ENCODE measurements at places on chromosomes 5 and 9. TPM values are rescaled to one million over a fixed set of nuclear protein-coding genes. Genes with fewer than 3 reads are reported as not detected.

DNA sequence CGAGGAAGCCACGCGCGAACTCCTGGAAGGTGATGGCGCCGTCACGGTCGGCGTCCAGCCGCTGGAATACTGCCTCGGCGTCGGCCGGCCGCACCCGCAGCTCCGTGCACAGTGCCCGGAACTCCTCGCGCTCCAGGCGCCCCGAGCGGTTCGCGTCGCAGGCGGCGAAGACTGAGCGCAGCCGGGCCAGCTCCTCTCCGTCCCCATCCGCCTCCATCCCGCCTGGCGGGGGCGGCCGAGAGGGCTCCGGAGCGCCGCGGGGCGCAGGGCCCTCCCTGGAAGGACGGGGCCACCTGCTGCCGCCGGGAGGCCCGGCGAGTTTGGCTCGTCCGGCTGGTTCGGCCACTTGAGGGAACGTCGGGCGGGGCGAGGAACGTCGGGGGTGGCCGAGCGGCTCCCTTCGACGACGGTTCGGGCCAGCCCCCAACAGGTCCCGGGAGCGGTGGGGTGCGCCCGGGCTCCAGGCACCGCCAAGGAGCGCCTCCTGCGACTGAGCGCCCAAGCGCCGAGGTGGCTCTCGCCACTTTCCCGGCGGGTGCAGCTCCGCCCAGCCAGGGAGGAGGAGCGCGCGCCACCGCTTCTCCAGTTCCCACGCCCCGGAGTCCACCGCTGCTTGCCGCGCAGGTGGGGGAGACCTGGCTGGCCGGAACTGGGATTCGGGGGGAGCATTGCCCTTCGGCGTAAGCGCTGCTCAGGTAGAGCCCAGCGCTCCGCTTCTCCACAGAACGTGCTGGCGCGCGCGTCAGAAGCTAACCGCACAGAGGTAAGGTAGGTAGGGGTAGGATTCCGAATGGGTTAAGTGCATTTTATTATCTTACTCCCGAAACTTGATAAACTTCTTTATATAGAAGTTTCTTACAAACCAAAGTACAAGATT is at the start of gene RASEF:
RASEF (minus strand) TSS at position 492 of the 877 bp plus-strand sequence; CDS start at position 217, 275 bp downstream.
- H3K4me3 ChIP-seq: peak within 1 kb of the TSS; percentile 49
- no peaks in the 10 kb centered on the region for H3K27me3 ChIP-seq
- no peaks in the 10 kb centered on the region for H3K36me3 ChIP-seq
- no peaks in the 10 kb centered on the region for H3K4me1 ChIP-seq
- H3K27ac ChIP-seq: peak within 1 kb of the TSS; percentile 76

DNA sequence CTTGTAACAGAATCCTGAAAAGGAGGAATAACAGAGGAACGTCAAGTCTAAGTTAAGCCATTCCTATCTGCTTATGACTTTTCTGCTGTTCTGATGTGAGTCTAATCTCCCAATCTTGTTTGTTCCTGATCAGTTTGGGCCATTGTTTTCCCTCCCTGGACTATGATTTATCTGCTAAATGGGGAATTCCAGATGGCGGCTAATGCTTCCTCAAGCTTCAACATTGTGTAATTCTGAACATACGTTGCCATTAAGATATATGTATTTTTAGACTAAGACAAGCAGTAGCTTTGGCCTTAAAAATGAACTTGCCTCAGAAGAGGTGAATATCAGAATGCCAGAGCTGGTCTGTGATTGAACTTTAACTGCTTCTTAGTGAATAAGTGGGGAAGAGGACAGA is 142.7 kb downstream of the PRKACG start:
- H3K36me3 ChIP-seq: no peaks in the 10 kb centered on the region
- no peaks in the 10 kb centered on the region for H3K27me3 ChIP-seq
- H3K4me3 ChIP-seq: no peak overlapping the region
- peaks cover 18% of the 10 kb centered on the region for H3K4me1 ChIP-seq
- no peak for DNase-seq

DNA sequence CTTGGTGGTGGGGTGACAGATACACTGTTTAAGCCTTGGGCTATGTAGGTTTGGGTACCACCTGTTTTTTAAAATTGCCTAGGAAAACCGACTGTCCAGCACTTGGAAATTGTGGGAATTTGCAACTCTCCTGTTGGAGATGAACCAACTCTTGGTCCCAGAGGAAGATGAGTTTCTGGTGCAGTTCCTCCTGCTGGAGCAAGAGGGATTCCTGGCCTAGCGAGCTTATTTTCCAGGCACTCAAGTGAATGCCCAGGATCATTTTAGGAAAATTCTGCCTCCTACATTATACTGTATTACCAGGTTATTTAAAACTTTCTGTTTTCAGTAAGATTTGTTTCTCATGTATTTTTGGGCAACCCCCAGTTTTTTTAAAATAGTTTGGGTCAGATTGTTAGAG is 33.7 kb downstream of the AP3S1 start:
- H3K4me1 ChIP-seq: peaks cover 3% of the 10 kb centered on the region
- H3K36me3 ChIP-seq: peaks cover 3% of the 10 kb centered on the region
- DNase-seq: no peak

DNA sequence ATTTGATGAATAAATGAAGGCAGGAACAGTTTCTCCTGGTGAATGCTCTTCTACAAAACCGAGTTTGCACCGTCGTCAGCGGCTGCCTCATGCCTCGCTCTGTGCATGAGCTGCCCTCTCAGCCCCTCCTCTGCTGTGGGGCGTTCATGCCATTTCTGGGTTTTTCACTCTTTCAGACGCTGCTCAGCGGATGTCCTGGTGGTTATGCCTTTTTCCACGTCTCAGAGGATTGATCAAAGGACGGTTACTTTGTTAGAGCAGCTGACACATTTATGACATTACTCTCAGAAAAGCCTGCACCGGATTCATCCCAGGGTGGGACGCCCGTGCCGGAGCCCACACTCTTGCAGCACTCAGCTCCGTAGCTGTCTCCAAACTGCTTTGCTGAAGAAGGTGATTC is 195.9 kb upstream of the PPP1R26 start:
- H3K27ac ChIP-seq: no peak overlapping the region
- no peak for DNase-seq
- H3K4me1 ChIP-seq: peaks cover 6% of the 10 kb centered on the region
- H3K4me3 ChIP-seq: no peak overlapping the region
- H3K27me3 ChIP-seq: no peaks in the 10 kb centered on the region

- no peak overlapping the region for H3K4me3 ChIP-seq
- no peak overlapping the region for H3K27ac ChIP-seq
- no peaks in the 10 kb centered on the region for H3K27me3 ChIP-seq
- DNase-seq: no peak
- no peaks in the 10 kb centered on the region for H3K4me1 ChIP-seq
Observed at GRCh38 chr5:66306105-66306843, 162.2 kb downstream of the SREK1 start.

DNA sequence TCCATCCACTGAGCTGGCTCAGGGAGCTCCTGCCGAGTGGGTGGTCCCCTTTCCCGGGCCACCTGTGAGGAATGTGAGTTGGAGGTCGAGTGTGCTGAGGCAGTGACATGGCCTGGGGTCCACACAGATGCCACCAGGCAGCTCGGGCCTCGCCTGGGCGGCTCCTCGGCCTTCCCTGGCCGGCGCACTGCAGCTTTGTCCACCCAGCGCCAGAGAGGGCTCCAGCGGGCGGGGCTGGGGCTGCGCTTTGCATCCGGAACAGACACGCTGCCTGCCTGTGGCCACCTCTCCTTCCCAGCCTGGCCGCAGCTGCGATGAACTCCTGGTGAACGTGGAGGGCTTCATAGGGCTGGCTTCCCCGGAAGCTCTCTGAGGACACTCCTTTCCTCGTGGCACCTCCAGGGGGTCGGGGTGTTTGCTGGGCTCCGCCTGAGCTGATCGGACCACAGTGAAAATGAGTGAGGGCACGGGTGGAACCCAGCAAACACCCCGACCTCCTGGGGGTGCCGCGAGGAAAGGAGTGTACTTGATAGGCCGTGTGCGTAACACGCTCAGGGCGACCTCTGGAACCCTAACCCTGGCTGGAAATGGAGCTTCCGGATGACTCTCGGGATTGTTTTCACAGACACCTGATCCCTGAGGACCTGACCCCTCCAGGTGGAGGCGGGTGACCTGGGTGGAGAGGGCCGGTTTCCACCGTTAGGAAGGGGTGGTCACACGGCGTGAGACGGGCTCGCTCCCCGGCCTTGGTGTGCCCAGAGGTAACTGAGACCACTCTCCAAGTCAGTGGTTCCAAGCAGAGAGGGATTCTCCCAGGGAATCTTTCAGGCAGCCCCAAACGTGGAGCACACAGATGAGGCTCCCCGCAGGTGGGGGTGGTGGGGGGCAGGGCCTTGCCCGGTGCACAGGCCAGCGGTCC is 31.8 kb upstream of the RXRA start:
- no peaks in the 10 kb centered on the region for H3K27me3 ChIP-seq
- H3K36me3 ChIP-seq: no peaks in the 10 kb centered on the region
- no peak overlapping the region for H3K27ac ChIP-seq
- peaks cover 14% of the 10 kb centered on the region for H3K4me1 ChIP-seq

DNA sequence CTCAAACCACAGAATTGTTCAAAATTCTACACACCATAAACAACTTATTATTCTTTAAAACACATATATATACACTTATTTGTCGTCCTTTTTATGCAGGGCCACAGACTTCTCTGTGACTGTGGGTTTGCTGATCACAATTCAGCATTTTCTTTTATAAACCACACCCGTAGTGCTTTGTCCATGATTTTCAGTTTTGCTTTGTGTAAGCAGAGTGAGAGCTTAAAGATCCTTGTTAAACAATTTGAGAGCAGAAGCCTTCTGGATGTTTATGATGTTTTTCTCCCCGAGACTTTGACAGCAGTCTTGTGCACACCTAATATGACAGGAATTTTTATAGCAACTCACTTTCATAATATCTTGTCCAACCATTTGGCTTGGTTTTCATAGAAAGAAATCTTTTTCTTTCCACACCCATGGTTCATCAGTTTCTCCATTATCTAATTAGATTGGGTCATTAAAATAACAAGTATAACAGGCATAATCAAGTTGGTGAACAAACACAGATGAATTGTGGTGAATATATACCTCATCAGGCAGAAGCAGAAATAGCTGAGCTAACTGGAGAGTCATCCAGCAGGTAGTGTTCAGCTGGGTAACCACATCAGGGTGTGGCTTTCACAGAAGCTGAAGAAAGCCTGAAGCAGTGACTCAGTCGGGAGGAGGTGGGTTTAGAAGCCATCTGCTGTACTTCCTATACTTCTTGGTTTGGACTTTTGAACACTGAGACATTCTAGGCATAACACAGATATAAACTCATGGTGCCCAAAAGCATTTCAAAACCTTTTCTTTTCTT is 232.8 kb downstream of the DOCK8 start:
- H3K4me3 ChIP-seq: no peak overlapping the region
- no peaks in the 10 kb centered on the region for H3K4me1 ChIP-seq
- no peak for DNase-seq
- H3K36me3 ChIP-seq: peaks cover 30% of the 10 kb centered on the region

DNA sequence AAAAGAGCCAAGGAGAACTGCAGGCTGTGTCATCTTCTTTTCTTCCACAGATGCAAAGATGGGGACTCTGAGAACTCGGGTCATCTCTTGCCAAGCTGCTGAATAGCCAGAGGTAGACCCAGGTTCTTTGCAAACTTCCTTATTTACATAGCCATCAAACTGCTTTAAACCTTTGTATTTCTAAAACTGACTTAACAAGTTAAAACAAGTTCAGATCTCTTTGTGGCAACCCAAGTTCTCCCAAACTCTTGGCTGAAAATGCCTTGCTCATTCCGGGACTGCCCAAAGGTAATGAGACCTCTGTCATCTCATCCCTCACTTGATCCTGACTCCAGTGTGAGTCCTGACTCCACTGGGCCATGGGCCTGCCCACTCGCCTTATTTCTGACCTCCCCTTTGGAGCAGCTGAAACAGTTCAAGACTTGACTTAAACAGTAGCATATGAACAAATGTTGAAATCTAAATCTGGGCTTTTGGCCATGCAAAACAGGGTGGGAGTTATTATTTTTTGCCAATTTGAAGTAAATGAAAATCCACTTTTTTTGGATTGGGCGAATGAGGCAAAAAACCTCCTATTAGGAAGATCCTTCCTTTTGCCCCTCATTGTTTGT is 50.6 kb downstream of the FBXL7 start:
- DNase-seq: no peak
- H3K4me3 ChIP-seq: no peak overlapping the region
- H3K27me3 ChIP-seq: no peaks in the 10 kb centered on the region

- H3K4me1 ChIP-seq: peaks cover 18% of the 10 kb centered on the region
- no peak for DNase-seq
- H3K36me3 ChIP-seq: no peaks in the 10 kb centered on the region
- H3K4me3 ChIP-seq: no peak overlapping the region
- no peaks in the 10 kb centered on the region for H3K27me3 ChIP-seq
Observed at GRCh38 chr5:154654486-154655371, 100.4 kb upstream of the LARP1 start.

DNA sequence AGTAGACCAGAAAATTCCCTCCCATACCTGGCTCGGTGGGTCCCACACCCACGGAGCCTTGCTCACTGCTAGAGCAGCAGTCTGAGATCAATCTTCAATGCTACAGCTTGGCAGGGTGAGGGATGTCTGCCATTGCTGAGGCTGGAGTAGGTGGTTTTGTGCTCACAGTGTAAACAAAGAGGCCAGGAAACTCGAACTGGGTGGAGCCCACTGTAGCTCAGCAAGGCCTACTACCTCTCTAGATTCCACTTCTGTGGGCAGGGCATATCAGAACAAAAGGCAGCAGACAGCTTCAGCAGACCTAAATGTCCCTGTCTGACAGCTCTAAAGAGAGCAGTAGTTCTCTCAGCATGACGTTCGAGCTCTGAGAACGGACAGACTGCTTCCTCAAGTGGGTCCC is 5.6 kb upstream of the GZMA start:
- peak overlapping the region; percentile 52 for H3K27ac ChIP-seq
- no peaks in the 10 kb centered on the region for H3K4me1 ChIP-seq
- no peaks in the 10 kb centered on the region for H3K27me3 ChIP-seq
- no peak overlapping the region for H3K4me3 ChIP-seq

GRCh38 chr9:130666393-130667119 is 2.2 kb downstream of the PRDM12 start:
- H3K4me3 ChIP-seq: no peak overlapping the region
- peaks cover 34% of the 10 kb centered on the region for H3K4me1 ChIP-seq
- DNase-seq: peak; percentile 82
- H3K36me3 ChIP-seq: no peaks in the 10 kb centered on the region

DNA sequence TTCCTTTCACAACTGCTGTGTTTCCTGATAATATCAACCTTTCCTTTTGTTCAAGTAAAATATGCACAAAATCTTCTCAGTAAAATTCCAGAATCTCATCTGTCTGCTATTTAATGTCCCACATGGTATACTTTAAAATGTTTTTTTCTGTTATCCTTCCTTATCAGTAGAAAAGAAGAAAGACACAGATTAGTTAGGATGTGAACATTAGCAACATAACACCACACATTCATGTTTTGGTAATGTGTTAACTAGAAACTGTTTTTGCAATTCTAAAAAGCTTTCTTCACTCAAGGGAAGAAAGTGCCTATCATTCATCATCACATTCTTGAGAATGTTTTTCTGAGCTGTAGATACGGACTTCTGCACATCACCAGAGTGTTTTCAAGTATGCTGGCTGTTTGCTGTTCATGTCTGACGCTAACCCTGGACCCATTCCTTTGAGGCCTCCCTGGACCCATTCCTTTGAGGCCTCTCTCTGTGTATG is 10.5 kb upstream of the ARSB start:
- DNase-seq: no peak
- no peaks in the 10 kb centered on the region for H3K36me3 ChIP-seq
- no peak overlapping the region for H3K4me3 ChIP-seq
- no peaks in the 10 kb centered on the region for H3K4me1 ChIP-seq
- no peak overlapping the region for H3K27ac ChIP-seq
- H3K27me3 ChIP-seq: no peaks in the 10 kb centered on the region

- no peaks in the 10 kb centered on the region for H3K4me1 ChIP-seq
- no peak overlapping the region for H3K27ac ChIP-seq
- no peak overlapping the region for H3K4me3 ChIP-seq
- no peaks in the 10 kb centered on the region for H3K27me3 ChIP-seq
- no peak for DNase-seq
Observed at GRCh38 chr5:65461490-65461889, 20.2 kb downstream of the ADAMTS6 start.

The TNFSF8 gene
- 6.3 TPM for total RNA-seq

The PTPRD gene
- total RNA-seq: 7.4 TPM

The CCDC171 gene
- total RNA-seq: 16.8 TPM

The BTNL8 gene
- 10.0 TPM for total RNA-seq

The ACOT12 gene
- total RNA-seq: not detected

The SLC25A2 gene
- not detected for total RNA-seq

The SPINK6 gene
- not detected for total RNA-seq

All from upper lobe of left lung (tissue), 6 donors.